ENCODE measurements at places on chromosomes 4 and X.

DNA sequence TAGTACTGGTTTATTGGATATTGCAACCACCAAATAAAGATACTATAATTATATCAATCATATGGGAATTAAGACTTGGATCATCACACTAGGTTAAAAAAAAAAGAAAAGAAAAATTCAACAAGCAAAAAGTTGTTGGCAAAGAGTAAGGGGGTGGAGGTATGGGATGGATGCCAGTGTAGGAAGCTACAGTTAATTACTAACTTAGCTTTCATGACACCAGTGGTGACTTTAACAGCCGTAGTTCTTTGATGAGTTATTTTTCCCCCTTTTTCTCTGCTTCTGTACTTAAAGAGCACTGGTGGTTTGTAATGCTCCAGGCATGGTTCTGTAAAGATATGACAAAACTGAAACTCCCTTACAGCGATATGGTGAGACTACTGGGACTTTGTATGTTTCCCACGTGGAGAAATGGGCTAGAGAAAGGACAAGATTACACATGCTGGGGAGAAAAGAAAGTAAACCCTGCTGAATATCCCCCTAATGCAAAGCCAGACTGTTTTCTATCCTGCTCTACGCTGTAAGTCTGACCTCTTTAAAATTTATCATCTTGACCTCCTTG lies 210.8 kb downstream of the SPOCK3 start:
- no peak for DNase-seq

DNA sequence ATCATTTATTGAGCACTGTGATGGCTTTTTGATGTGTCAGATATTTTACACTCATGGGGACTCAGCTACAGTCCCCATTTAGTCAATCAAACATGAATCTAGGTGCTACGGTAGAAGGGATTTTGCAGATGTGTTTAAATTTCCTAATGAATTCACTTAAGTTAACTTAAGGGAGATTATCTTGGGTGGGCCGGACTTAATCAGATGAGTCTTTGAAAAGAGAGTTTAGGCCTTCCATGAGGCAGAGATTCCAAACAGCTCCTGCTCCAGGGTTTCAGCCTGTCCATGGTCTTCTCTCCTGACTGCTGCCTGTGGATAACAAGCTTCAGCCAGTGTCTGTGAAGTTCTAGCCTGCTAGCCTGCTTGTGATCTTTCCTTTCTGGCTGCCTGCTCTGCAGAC lies 202.4 kb downstream of the IDS start:
- DNase-seq = no peak

DNA sequence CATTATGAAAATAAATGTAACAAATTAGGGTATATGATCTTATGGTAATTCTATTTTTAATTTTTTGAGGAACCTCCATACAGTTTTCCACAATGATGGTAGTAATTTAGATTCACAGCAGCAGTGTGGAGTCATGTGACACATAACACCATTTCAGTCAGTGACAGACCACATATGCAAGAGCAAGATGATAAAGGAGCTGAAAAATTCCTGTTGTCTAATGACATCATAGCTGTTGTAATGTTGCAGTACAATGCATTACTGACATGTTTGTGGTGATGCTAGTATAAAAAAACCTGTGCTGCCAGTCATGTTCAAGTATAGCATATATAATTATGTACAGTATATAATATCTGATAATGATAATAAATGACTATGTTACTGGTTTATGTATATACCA lies 28.5 kb downstream of the EMCN start:
- no peak for DNase-seq

DNA sequence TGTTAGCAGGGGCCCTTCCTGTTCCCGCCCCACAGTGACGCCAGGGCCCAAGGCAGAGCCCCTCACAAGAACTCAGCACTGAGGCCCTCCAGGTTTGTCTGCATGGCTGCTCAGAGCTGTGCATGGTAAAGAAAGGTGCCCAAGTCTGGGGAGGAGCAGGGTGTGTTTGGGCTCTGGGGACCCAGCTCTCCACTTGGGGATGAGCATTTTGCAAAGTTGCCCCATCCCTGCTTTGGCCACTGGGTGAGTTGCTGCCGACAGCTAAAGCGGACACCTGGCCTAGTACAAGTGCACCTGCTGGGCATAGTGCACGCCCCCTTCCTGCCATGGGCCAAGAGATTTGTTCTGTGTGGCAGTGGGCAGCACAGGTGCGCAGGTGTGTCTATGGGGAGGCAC lies 2.0 kb upstream of the MXD4 start:
- DNase-seq = no peak

- no peak for DNase-seq
Measured at GRCh38 chr4:39541987-39542610, 14.9 kb upstream of the UGDH start.

DNA sequence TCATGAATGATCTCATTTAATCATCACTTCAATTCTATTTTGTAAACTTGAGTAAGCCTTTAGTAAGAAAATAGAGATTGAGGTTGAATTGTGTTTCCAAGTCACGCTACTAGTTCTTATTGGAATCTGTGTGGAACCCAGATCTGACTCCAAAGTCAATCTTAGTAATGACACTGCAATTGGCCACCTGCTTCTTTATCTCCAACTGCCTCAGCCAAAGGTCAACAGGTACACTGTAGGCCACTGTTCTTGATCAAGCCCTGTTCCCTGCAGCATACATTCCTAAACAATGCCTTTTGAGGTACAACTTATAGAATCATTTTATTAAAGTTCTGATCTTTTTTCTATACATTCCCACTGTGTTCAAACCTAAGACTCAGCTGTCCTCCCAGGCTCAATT lies 45.5 kb upstream of the CXCL13 start:
- no peak for DNase-seq

Measured in cortex of kidney (tissue), 1 donor.